ENCODE measurements at places on chromosomes 4 and X.

- DNase-seq: no peak
Observed at GRCh38 chr4:77001907-77002306, 52.4 kb downstream of the SEPTIN11 start.

DNA sequence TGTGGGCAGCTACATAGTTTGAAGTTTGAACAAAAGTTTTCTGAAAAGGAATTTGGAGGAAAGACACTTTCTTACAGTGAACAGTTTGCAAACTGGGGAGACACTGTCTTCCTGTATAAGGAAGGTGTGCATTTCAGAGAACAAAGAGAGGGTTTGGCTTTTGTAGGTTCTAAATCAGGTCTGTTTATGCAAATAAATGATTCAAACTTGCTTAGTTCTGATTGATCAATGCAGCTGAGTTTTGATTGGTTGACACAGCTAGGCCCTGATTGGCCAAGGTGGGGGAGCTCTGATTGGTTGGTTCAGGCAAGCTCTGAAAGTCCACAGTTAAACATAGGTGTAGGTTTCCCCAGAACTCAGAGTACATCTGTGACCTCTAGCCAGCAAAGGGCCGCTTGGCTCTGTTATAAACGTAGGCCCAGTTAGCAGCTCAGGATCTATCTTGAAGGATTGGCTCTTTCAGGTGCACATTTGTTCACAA is 63.0 kb upstream of the ENPP6 start:
- DNase-seq: no peak

- no peak for DNase-seq
Observed at GRCh38 chr4:175542786-175543185, 269.3 kb downstream of the GPM6A start.

- no peak for DNase-seq
Observed at GRCh38 chrX:20128670-20129069, 12.0 kb upstream of the MAP7D2 start.

GRCh38 chr4:89685277-89685676 is 151.7 kb downstream of the SNCA start:
- DNase-seq: no peak

DNA sequence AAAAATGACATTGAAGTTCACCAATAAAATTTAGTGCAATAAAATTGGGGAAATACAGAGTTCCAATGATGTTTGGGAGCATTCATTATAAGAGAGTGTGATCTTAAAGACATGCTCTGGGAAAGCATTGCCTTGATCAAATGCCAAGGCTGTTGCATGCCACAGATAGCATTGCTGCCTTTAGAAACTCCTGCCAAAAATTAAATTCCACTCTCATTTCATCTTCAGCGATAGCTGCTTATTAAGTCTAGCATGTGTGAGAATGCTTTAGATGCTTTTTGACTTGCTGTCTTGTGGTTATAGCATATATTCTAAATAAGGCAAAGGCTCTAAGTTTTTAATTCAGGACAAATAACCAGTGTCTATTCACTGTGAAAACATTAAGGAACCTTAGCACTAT is 49.3 kb downstream of the NPNT start:
- no peak for DNase-seq

DNA sequence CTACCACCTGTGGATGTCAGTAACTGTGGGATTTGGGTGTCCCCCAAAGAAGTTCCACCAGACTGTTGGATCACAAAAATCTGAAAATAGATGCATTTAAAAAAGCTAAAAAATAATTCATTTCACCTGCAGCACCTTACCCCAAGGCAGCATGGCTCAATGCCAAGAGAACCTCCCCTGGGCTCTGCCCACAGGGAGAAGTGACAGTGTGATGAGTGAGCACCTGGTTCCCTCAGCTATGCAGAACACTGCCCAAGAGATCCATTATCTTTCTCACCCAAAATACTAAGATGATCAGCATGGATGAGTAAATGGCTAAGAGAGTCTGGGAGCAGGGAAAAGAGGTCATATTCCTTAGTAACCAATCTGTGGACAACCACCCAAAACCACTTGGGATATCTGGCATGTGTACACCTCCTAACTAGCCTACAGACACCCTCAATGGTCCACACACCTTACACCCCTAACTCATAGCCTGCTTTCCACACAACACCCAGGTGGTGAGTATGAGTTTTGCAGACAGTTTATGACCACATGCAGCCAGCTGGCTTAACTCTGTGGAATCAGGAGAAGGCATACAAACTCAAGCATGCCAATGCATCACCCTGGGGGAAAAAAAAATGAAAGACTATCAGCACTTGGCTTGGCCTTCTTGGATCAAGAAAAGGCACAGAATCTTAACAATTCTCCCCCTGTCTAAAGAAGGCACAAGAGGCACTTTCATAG is 416.5 kb upstream of the SMIM31 start:
- no peak for DNase-seq

DNA sequence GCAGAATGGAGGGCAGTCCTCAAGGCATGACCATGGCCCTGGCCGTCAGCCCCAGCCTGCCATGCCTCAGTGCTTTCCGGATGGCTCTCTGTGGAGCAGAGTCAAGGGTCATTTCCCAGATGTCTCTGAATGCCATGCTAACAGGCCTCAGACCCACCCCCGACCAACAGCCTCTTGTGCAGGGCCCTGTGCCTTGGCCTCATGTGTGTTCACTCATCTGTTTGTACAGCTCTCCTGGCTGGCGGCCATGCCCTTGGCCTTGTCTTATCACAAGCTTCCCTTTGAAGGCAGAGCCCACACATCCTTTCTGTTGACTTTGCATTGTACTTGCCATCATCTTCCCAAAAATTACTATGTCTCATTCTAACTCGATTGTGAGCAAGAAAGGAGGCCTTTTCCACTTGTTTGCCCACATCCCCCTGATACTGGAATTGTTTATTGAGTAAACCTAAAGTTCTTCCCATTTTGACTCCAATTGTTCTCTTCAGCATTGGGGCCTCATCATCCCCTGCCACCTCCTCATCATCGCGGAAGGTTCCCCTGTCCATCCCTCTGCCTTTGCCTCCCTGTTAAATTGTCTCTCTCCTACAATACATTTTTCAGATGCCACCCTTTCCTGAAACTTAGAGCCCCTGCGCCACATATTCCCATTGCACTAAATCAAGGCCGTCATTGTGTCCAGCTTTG is 6.3 kb downstream of the CA5B start:
- no peak for DNase-seq

DNA sequence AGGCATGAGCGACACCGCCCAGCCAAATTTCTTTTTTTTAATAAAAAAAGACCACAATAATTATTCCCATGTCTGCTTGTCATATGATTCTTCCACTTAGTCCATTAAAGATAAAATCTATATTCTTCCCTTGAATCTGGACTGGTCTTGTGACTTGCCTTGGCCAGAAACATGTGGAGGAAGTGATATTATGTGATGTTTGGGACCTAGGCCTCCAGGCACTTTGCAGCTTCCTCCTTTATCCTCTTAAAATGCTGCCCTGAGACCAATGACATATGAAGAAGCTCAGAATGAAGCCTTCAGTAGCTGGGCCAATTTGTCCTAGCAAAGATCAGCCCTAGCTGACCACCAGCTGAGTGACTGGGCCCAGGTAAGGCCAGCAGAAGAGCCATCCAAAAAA is 250.0 kb downstream of the INPP4B start:
- DNase-seq: no peak

DNA sequence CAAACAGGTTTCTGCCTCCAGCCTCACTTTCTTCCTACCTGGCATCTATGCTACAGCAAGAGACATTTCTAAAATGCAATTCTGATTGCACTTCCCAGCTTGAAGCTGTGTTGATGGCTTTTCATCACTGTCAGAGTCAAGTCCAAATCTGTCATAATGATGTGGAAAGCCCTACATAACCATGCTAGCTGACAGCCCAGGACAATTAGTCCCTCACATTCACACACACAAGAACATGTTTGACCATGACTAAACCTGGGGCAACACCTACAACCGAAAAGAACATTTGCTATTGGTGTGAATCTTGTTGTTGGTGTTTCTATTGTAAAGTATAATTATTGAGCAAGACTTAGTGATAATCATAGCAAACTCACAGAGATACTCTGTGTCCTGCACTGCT is 58.2 kb downstream of the PPM1K start:
- DNase-seq: no peak

- DNase-seq: no peak
Observed at GRCh38 chr4:153154007-153154975, 50.0 kb upstream of the TRIM2 start.

DNA sequence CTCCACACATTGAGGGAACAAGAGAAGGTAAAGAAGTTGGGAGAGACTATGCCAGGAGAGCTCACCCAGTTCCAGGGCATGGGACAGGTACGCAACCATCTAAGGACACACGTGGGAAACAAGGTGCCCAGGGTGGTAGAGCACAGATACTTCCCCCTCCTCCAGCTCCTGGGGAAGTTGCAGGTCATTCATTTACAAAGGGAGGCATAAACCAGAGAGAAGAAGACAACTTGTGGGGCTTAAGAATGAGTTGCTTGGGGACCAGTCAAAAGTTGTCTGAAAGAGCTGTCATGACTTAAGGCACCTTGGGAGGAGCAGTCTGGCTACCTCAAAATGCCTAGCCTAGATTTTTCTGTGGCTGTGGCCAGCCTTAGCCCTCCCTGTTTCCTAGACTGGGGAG is 186.2 kb downstream of the PTTG2 start:
- DNase-seq: no peak

- DNase-seq: no peak
Observed at GRCh38 chrX:142977128-142977914, 48.4 kb upstream of the SPANXN4 start.

GRCh38 chr4:15469402-15470127 is at the start of gene CC2D2A:
Gene CC2D2A (plus strand): TSS chr4:15469882. CDS start chr4:15475933, 6,051 bp downstream.
- DNase-seq: no peak

DNA sequence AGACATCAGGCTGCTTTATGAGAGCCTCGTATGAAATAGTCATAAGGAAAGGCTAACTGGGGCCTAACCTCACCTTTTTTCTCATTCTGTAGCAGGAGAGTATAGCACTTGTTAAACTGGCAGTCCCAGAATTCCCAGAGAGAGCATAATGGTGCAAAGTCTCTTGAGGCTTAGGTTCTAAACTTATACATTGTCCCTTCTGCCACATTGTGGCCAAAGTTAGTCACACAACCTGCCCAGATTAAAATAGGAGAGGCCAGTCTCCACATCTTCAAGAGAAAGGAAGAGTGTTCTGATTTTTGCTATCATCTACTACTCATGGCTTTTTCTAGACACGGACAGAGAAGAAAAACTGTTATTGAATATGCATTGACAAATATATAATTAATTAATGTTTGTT is 1588.9 kb upstream of the PCDH7 start:
- DNase-seq: no peak

- no peak for DNase-seq
Observed at GRCh38 chr4:173685831-173686210, 155.8 kb upstream of the HAND2 start.

DNA sequence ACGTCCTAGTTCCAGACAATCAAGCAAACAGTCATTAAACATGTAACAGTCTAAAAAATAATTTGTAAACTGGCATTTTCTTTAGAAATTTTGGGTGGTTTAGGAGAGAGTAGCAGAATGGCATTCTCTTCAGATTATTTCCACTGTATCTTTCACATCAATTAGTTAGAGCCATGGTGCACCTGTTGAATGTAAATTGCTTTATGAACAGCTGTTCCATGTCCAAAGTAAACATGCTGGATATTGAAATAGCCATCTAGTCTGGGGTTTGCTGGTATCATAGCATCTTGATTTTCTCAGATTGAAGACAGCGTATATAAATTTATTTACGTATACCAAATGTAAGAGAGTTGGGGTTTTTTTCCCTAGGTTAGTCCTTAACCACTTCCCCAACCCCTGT is 143.6 kb downstream of the RCHY1 start:
- no peak for DNase-seq

- DNase-seq: no peak
Observed at GRCh38 chrX:153886915-153887314, 942 bp upstream of the L1CAM start.

- no peak for DNase-seq
Observed at GRCh38 chr4:115154826-115155225, 41.4 kb upstream of the NDST4 start.

- DNase-seq: no peak
Observed at GRCh38 chr4:123379392-123379791, 17.2 kb upstream of the SPRY1 start.

- no peak for DNase-seq
Observed at GRCh38 chr4:88736264-88736663, 38.6 kb upstream of the NAP1L5 start.

- no peak for DNase-seq
Observed at GRCh38 chrX:146854281-146854680, 39.7 kb upstream of the CXorf51A start.

DNA sequence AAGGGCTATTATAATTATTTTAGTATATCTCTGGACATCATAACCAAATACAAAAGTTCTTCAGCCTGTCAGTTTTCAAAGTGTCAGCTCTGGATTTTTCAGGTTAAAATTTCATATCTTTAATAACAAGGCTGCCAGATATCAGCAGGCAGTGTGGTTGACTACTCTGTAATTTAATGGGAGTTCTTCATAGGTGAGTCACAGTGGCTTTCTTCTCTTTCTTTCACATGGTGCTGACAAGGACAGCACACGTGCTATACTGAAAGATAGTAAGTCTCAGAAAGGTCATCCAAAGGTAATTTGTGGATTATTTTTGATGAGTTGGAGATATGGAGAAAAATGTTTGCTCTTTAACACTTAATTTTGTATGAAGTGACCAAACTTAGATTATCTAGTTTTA is 43.2 kb downstream of the GALNT7 start:
- no peak for DNase-seq

- DNase-seq: no peak
Observed at GRCh38 chrX:69291116-69291515, 125.9 kb upstream of the PJA1 start.

GRCh38 chr4:2418650-2419571 is at the start of gene CFAP99:
Gene CFAP99 (plus strand): TSS chr4:2418955.
- peak; percentile 98 for DNase-seq

DNA sequence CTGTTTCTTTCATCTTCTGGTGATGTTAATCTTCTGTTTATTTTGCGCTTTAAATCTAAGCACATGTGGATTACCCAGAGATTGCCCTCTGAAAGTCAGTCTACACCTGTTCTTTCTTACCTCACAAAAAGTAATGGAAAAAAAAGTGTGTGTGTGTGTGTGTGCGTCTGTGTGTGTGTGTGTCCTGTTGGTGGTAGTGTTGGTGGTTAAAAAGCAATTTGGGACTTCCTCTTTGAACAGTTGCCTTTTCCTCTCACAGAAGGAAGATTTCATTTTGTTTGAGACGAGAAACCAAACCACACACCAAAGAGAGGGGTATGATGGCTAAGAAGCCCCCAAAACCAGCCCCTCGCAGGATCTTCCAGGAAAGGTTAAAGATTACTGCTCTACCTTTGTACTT is at the start of gene STAP1:
Gene STAP1 (plus strand): TSS at position 235 of the 400 bp plus-strand sequence. CDS start 83 bp downstream, at position 318.
- DNase-seq: no peak

DNA sequence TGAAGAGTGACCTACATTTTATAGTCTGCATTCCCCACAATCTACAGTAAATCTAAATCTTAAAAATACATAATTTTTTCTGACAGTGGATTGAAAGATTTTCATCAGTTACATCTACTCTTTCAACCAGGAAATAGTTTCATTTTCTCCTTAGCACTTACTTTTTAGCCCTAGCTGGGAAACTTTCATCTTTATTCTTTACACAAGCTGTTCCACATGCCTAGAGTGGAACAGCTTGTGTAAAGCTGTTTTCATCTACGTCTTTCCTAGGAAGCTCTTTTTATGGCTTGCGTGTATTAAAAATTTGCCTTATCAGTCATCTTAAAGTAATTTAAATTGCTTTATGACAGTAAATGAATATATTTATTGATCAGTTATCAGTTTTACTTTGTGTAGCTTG is 40.5 kb downstream of the RBPJ start:
- DNase-seq: no peak

- DNase-seq: no peak
Observed at GRCh38 chr4:67468830-67469229, 76.5 kb downstream of the CENPC start.
